ENCODE measurements at places on chromosomes 1 and 21.

DNA sequence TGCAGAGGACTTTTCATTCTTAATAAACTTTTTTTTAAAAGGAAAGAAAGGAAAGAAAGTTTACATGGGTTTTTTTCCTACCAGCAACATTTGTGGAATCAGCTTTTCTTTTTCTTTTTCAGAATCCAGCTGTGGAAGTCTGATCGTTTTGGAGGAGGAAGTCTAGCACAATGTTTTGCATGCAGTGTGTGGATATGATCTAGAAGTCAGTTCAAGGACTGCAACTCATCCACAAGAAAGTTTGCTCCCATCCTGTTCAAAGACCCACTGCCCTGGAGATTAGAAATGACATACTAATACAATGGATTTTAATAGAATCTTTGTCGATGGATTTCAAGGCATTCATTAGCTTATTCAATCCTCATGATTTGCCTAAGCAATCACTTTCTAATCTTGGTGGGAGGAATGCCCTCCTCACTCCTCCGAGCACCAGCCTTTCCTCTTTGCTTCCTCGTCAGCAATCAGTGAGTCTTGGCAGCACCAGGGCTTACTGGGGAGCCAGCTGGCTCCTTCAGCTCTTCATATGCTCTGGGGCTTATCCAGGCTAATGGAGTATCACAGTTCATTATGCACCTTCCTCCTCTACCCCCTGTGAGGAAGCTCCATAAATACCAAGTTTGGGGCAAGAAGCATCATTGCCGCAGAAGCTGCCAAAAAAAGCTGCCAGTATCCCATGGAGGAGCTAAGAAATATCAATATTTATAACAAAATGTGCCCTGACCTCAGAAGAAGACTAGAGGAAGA, 392.3 kb upstream of the PKN2 start:
- DNase-seq = no peak

- DNase-seq = no peak
These were observed 20.9 kb downstream of the LAMC1 start for GRCh38 chr1:183043872-183044854.

DNA sequence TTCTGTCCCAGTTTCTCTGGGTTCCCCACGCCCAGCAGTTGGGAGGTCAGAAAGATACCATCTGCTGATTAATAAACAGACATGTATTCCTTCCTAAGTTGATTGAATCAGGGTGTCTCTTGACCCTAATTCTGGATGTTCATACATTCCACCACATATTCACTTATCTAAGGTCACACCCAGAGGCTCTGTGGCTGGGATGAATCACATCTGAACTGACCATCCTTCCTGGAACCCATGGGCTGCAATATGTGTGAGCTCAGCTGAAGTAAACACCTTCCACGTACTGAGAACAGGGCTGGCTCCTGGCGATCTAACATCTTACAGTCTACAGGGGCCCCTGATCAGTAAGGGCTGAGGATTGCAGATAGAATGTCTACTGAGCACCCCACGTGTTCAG, 20.5 kb upstream of the TRABD2B start:
- DNase-seq = no peak

- DNase-seq = no peak
These were observed 39.0 kb upstream of the SYNC start for GRCh38 chr1:32741413-32742198.

- DNase-seq = no peak
These were observed 233.2 kb upstream of the FMN2 start for GRCh38 chr1:239858529-239858928.

DNA sequence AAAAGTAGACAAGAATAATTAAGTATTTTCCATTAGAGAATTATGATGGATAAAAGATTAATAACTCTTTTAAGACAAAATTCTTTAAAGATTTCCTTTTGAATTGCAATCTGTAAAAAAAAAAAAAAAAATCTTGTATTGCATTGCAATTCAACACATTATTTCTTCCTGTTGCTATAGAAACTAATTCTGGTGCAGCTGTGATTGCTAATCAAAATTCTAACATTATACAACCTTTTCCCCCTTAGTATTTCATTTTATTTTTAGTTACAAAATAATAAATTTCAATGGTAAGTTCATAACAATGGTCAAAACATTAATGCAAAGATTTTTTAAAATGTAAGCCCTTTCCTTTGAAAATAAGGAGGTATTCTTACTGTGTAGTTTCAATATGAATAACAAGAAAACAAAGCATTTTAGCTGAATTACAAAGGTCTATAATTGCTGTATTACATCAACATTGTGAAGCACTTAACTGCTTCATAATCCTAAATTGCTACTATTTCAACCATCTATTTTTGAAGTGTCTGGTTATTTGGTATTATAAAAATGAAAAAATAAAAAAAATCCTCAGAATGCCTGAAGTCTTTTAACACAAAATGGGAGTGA, 135.0 kb downstream of the SYT14 start:
- DNase-seq = no peak

DNA sequence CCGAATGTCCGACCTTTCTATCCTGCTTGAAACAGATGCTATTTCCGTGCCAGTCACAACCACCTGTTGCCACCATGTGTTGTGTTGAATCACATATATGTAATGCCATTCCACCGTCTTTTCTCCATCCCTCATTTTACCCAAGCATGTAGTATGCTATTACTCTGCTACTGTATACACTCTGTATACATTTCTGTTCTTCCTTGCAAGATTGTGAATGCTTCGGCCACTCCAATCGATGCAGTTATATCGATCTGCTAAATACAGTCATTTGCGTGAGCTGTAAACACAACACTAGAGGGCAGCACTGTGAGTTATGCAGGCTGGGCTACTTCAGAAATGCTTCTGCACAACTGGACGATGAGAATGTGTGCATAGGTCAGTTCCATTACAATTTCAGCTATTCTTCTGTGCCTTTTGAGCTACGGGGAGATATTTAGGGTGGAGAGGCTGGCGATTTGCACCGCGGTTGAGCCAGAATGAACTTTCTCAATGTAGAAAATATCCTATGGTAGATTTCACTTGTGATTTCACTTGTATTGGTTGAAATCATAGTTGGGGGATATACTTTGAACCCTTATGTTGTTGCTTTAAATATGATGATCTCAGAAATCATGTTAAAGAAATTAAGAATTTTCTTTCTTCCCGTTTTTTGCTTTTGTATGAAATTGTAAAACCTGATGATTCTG, 289.8 kb downstream of the NTNG1 start:
- no peak for DNase-seq

DNA sequence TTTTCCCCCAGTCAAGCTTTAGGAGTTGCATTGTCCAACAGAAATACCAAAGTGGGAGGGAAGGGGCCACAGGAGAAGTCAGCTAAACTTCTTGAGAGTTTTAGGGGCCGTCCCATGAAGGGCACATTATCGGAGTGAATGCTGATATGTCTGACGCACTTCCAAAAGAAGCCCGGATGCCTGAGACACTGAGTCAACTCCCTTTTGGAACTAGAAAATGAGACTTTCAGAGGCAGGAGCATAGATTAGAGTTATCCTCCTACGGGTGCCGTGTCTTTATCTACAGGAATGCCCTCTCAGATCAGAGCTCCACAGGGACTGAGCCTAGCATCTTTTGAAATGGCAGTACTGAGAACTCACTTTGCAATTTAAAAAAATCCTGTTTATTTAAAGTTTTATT, 13.1 kb downstream of the ACTN2 start:
- no peak for DNase-seq

DNA sequence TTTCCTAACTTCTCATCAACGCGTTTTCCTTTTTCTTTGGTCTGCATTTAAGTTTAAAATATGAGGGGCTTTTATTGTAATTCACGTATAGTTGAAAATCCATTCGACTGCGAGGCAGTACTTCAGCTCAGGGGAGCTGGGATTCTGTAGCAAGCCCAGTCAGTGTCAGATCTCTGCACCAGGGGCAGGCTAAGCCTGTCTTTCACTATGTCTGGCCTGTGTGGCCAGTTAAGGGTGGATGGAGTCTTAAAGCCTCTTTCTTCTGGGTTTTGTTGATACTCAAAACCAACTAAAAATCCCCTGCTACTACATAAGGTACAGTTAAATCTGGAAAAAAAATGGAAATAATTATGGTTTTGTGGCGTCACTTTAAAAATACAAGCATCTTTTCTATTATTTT, 124.7 kb downstream of the TYW3 start:
- no peak for DNase-seq

- DNase-seq = no peak
These were observed 85.4 kb upstream of the WARS2 start for GRCh38 chr1:119225831-119226230.

DNA sequence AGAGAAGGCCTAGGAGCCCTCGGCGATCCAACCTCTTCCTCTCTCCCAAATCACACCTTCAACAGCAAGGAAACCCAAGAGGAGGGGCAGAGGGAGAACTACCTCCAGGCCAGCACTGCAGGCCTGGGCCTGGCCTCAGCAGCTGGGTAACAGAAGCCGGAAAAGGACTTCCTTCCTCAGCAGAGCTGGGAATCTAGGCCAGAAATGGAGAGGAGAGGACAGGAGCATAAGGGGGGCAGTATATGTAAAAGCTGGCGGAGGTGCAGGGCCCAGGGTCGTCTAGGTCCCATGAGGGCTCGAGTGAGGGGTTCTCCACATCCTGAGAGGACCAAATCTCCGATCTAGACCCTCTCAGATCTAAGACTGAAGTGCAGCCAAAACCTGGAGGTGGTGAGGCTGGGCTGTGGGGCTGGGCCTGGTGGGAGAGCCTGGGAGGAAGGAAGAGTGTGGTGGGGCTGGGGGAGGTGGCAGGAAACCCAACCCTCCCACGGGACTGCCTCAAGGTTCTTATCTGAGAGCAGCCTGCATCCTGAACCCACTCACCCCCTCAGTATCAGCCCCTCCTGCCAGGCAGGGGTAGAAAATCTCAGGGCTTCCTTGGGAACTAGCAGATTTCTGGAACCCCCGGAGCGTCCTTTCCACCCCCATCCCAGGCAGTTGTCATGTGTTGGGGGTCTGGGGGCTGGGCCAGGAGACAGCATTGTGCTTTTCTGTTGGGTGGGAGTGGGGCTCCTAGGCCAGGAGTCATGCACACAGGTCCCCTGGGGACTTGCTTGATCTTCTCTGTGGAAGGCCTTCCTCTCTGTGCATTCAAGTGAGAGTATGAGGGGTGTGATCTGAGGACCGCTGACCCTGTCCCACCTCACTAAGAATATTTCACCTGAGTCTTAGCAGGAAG, 33.0 kb downstream of the PIK3C2B start:
- no peak for DNase-seq

- DNase-seq = no peak
These were observed 49.6 kb downstream of the PLPP3 start for GRCh38 chr1:56529801-56530200.

DNA sequence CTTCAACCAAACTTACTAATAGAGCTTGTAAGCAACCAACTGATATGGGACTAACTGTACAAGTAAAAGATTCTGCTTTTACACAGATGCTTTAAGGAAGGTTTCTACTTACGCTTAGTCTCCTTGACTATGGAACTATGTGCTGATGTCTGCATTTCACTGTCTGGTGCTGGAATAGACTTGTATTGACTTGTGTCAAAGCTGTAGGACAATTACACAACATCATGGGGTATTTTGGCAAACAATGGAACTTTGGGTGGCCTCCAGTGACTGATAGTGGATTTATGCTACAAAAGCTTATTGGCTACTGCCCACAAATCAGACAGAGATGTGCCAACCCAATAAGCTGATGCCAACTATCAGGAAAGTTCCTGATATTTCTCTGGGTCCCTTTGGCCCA, 10.6 kb downstream of the CBR1 start:
- peak; percentile 38 for DNase-seq

GRCh38 chr1:46424730-46425129, 30.6 kb downstream of the FAAH start:
- DNase-seq = no peak

DNA sequence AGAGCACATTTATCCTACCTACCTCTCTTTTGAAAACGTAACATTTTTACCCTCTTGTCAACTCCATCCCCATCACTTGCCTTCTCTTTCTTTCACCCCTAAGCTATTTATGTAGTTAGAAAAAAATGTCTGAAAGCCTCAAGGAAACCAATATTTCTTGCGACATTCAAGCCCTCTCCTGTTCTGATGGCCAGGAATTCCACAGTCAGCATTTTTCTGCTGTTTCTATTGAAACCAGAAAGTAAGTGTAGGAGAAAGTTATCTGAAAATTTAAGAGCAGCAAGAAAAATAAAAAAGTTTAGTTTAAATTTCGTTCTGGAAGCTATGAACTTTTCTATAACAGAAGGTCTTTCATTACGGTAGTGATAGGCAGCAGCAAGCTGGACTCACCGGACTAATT, 247.6 kb upstream of the PBX1 start:
- DNase-seq = no peak

DNA sequence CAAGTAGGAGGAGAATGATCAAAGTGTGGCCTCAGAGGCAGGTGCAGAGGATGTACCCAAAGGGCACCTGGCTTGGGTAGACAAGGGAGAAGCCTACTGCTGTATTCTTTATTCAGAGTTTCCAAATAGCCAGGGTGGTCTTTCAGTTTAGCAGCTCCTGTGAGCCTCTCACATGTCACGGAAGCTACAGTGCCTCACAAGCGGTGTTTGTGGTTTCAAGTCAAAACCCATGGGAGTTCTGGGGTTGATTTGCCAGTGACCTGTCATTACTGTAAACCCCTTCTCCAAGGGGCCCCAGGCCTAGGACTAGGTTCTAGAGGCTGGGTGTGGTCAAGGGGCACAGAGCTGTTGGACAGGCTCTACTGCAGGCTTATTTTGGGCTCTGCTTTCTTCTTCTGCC, 10.2 kb upstream of the IL10 start:
- DNase-seq = no peak

DNA sequence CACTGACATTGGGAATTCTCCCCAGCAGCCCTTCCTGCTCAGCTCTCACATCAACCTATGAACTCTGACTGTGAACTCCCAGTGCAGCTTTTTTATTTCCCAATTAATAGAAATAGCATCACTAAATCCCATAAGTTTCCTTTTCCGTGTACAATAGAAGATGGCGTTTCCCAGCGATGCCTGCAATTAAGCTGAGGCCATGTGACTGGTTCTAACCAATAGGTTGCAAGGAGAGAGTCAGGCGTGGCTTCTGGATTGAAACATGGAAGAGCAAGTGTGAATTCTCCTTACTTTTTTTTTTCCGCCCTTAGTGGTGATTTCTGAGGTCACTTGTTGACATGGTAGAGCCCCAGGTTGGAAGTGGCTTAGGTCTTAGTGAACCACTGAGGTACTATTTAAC, 59.0 kb upstream of the IGSF5 start:
- DNase-seq = no peak

- DNase-seq = no peak
These were observed 504.1 kb upstream of the PKN2 start for GRCh38 chr1:88179943-88180342.

DNA sequence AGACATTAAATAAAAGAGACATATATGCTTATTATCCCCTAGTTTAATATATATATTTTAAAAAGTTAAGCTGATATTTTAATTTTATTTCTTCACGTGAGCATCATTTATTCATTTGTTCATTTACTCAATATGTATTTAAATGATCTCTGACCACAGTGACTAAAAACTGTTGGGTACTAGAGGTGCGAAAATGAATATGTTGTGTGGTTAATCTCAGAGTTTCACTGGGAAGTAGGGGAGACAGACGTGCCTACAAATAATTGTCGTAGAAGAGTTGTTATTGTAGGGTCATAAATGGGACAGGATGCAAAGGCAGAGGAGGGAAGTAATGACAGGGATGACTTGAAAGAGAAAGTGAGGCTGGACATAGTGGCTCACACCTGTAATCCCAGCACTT, 213.0 kb upstream of the CACYBP start:
- DNase-seq = no peak

All from caudate nucleus (tissue), 63 donors.